Stimulated activated CD8-positive, alpha-beta memory T cell treated with anti-CD3 and anti-CD28 coated beads, Interleukin-2, amount 100 ng/mL, for 1 hour (primary cell): ENCODE measurements at places on chromosomes 3 and 15.

- DNase-seq, result no peak
Measured at GRCh38 chr3:55305696-55306485, 181.2 kb downstream of the WNT5A start.

DNA sequence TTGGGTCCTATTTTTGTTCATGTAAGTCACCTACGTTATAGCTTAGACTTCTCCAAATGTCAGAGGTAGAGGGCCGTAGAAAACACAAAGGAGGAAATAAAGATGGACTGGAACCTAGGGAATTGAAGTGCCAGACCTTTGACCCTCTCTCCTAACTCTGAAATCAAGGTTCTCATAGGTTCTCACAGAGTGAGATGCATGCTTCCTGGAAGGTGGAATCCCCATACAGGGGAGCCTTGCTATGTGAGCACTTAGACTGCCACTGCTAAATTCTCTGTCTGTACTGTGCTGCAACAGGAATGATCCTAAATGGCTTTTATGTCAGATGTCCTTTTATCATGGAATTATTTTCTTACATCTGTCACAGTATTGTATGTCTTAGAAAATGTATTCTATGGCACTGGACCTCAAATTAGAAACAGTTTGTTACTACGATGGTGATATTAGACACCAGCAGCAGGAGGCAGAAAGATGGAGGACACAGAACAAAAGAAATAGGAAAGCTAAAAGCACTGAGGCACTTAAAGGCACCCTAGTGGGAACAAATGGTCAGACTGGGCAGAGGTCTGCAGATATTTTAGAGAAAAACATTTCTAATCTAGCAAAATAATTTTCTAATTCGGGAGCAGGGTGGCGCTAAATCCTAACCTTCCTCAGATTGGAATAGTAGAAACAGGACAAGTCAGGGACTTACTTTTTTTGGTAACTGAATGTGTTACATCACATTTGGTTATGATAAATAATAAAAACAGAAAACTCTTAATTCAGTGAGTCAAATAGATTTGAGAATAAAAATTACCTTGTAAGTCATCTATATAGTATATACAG, 60.2 kb upstream of the CDAN1 start:
- no peak for DNase-seq

DNA sequence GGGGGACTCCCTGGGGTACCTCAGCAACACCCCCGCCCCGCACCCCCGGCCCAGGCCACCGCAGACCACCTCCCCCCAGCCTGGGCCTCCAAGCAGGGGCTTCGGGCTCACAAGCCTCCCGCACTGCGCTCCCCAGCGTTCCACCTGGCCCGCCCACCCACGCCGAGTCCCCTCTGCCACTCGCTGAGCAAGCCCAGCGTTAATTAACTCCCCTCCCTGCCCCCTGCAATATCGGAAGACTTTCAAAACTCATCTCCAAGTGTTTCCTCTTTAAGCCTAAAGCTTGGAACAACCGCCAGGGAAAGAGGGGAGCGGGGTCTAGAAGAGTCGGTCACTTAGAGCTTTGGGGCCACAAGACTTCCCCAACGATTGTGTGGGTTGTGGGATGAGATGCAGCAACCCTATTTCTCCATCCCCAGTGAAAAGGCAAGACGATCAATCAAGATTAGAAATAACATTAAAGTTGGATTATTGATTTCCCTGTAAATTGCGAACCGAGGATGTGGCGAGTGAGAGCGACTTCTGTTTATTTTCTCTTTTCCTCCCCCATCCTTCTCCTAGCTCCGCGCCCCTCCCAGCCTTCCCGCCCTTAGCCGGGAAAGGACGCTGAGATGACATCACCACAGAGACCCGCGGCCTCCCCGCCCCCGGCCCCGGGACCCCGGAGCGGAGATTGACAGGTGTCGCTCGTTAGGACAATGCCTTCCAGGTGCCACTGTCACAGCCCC, 30.2 kb downstream of the NR2F2 start:
- no peak for DNase-seq

GRCh38 chr15:79086814-79087213, 3.8 kb downstream of the RASGRF1 start:
- no peak for DNase-seq

DNA sequence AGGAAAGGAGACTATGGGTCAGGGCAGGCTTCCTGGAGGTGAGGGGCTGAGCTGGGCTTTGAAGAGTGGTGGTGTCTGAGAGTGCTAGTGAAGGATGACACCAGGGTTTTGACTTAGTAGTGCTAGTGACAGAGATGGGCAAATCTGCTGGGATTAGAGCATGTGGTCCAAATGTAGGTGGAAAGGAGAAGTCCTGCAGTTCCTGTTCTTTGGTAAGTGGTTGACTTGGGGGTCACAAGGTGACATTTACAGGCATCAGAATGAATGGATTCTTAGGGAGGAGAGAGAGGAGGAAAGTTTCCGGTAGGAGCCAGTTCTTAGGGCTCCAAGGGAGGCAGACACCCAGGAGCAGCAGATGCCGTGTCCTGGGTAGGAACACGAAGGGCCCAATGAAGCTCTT, 796 bp upstream of the DOCK3 start:
- no peak for DNase-seq

DNA sequence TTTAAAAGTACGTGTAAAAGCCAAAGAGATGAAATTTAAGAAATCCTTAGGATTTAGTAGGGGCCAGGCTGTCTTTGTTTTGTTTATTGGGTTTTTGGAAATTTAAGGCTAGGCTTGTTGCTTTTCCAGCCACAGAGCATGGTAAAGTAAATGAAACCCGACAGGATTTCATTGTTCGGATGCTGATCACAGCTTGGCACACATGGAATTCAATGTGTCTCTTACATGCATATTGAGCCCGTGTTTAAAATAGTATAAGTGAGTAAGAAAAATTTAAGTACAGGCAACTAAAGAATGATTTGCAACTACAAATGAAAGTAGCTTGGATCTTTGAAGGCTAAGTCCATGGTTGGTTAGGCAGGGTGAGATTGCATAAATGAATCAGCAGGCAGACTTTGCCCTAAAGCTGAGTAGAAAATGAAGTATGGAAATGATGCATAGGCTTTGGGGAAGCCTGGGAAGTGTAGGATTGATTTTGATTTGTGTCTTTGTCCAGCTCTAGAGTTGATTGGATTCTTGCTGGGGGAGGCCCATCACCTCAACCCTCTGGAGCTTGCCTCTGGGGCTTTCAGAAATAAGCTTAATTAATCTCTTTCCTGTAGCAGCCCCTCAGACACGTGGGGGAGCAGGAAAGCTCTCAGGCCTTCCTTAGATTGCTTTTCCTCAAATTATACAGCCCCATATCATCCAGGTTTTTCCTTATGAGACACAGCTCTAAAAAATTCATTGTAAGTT, 68.2 kb upstream of the ADAMTSL3 start:
- DNase-seq, result no peak

DNA sequence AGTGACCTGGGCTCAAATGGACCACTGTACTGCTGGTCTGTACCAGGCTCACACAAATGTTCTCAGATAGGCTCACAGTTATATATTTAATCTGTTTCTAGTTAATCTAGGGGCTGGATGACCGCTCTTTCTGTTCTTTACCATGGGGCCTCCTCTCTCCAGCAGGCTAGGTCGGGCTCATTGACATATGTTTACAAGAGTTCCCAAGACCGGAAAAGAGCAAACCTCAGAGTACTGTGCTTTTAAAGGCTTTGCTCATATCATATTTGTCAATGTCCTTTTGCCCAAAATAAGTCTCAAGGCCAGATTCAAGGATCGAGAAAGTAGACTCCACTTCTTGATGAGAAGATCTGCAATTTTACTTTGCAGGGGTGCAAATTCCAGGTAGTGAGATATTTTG, 348.0 kb upstream of the EPHA6 start:
- no peak for DNase-seq

DNA sequence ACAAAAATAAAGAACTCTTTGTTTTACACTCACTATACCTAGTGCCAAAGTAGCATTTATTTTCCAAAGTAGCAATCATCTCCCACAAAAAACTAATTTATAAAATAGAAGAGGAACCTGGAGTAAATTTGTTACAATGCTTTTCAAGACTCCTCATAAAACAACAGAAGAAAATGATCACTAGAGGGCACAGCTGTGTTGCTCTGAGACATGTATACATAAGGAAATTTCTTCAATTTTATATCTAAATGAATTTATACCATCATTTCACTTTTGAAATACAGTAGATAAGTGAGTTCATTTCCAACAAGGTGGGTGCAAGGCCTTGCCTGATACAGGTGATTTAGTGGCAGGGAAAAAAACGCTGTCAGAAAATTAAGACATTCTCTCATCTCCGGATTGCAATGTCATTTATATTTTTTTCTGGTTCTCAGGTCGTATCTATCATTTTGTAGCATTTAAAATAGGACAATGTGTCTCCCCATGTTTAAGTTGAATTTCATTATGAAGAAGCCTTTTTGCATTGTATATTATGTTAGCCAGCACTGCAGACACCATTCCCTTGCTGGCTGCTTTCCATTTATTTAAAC, 25.3 kb upstream of the ARHGEF26 start:
- DNase-seq, result no peak

- DNase-seq, result no peak
Measured at GRCh38 chr3:127694467-127695215, 21.9 kb downstream of the ABTB1 start.

DNA sequence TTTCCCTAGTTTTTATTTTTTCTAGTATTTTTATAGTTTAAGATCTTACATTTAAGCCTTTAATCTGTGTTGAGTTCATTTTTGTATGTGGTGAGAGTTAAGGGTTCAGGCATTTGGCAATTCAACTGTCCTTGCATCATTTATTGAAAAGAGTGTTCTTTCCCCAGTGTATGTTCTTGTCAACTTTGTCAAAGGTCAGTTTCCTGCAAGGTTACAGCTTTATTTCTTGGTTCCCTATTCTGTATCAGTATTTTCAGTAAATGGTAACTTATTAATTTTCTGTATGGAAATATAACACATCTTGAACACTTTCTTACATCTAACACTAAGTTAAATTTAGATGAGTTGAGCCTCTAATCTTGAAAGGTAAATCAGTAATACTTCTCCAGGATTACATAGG, 1770.1 kb downstream of the OTOL1 start:
- no peak for DNase-seq

GRCh38 chr3:155431856-155432570, 138.5 kb upstream of the STRIT1 start:
- no peak for DNase-seq

DNA sequence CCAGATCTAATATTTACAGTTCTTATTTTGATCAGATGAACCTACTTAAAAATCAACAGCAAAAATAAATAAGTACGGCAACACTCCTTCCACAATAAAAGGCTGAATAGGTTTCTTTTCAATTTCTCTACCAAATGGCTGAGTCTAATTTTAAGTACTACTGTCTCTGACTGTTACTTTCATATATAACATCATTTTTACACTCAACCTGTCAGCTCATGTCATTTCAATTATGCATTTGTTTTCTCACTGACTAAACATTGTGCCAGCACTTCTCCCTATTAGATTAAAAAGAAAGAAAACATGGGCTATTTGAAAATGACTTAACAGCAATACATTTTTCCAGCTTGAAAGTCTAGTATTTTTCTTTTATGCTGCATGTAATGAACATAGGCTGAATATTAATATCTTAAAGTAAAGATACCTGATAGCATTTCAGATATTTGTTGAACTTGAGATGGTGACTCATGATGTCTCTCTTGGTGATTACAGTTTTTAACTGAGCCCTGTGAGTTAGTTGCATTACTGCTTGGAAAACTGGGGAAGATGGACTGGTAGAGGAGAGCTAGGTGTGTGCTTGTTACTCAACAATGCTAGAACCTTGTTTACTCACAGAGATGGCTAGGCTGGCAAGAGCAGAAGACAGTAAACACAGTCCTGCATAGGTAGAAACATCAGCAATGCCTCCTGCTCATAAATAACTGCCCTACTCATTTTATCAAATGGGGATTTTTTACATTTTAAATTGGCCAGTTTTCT, 73.9 kb downstream of the PEX5L start:
- no peak for DNase-seq

DNA sequence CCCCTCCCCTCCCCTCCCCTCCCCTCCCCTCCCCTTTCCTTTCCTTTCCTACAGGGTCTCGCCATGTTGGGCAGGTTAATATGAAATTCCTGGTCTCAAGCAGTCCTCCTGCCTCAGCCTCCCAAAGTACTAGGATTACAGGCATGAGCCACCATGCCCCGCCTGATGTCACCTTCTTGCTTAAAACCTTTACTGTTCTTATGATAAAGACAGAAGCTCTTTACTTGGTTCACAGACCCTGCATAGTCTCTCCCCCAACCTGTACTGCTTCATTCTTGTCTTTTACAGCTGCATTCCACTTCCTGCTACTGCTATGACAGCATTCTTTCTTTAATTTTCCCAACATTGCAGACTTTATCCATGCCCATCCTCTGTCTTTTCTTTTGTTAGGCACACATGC, 20.8 kb downstream of the MED12L start:
- DNase-seq, result no peak

DNA sequence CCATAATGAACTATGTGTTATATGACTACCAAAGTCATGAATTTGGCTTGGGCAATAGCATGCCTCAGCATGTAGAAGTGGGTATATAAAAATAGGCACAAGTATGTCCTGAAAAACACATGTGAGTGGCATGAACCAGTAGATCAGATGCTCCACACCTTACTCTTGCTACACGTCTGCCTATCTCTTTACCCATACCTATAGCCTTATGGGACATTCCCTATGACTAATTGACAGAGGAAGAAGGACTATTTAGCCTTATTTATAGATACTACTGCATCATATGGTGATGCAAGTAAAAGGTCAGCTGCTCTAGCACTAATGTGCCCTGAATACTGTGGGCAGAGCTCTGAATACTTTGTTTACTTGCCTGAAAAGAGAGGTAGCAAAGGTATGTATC, 81.0 kb upstream of the ZPLD1 start:
- DNase-seq, result no peak
